Activated T-helper 1 cell treated with anti-CD3 and anti-CD28 coated beads, Interleukin-12 subunit alpha, Interleukin-12 subunit beta, Interleukin-2, Interleukin-4 antibody, amounts not matched to agents 30 ng/mL and 10 ng/mL and 1 ng/mL, durations not matched to agents 14 hours and 24 hours and 36 hours (primary cell): ENCODE measurements at places on chromosomes 12 and 14. TPM values are rescaled to one million over a fixed set of nuclear protein-coding genes. Genes with fewer than 3 reads are reported as not detected.

GRCh38 chr14:56175773-56176172 is 57.6 kb downstream of the PELI2 start:
- no peak overlapping the region for H3K4me3 ChIP-seq
- H3K27ac ChIP-seq: no peak overlapping the region
- peaks cover 2% of the 10 kb centered on the region for H3K36me3 ChIP-seq
- H3K4me1 ChIP-seq: peaks cover 43% of the 10 kb centered on the region

DNA sequence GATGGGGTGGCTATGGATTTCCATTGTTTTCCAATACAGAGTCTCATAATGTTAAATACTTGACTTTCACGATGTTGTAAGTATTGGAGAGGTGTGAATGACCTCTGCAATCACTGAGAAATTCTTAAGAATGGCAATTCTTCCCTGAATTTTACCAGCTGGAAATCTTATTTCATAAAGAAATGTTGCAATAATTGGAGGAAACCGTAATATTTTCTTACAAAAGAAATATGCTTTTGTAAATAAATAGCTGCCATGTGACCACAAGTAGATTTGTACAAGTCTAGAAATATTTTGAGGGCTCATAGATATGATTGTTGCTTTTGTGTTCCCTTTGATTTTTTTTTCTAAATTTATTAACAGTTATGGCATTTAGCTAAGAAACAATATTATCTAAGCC is 308.7 kb upstream of the ATP2B1 start:
- no peak for DNase-seq
- no peaks in the 10 kb centered on the region for H3K27me3 ChIP-seq
- H3K4me1 ChIP-seq: no peaks in the 10 kb centered on the region
- H3K27ac ChIP-seq: no peak overlapping the region
- no peaks in the 10 kb centered on the region for H3K36me3 ChIP-seq
- H3K4me3 ChIP-seq: no peak overlapping the region

DNA sequence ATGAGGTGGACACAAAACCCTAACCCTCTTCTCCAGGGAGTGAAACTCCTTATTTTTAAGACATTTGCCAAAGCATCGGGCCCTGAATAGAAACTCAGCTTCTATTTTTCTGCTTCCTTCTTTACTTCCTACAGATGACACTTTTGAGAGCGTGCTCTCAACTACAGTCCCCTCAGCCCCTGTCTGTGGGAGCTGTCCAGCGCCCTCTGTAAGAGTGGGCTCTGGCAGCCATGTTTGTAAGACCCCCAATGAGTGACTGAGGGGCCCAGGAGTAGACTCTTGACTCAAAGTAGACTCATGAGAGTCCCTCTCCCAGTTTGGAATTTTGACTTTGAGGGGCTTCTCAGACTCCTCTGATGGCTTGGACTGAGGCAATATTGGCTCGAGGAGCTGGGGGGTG is 25.5 kb upstream of the BATF start:
- peak overlapping the region; percentile 11 for H3K4me3 ChIP-seq
- DNase-seq: no peak
- H3K4me1 ChIP-seq: peaks cover 65% of the 10 kb centered on the region

- H3K27me3 ChIP-seq: no peaks in the 10 kb centered on the region
- H3K4me1 ChIP-seq: no peaks in the 10 kb centered on the region
- no peaks in the 10 kb centered on the region for H3K36me3 ChIP-seq
- no peak for DNase-seq
Observed at GRCh38 chr12:33587784-33588712, 148.4 kb upstream of the SYT10 start.

DNA sequence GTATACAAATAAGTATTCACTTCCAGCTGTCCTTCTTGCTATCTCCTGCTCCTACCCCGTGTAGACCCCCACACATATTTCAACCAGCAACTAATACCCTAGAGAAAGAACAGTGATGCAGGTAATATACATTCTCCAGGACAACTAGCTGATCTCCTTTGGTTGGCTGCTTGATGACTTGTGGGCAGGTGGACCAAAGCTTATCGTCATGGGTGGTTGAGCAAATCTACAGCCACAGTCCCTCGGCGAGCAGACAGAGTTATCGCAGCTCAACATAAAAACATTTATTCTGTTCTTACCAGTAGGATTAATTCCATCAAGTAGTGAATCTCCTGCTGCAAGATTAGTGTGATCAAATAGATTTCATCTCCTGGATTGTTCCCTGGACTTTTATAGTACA is 314.3 kb downstream of the TMEM132D start:
- no peaks in the 10 kb centered on the region for H3K36me3 ChIP-seq
- H3K27ac ChIP-seq: no peak overlapping the region
- H3K4me3 ChIP-seq: no peak overlapping the region

- no peak for DNase-seq
- no peaks in the 10 kb centered on the region for H3K36me3 ChIP-seq
- no peaks in the 10 kb centered on the region for H3K4me1 ChIP-seq
Observed at GRCh38 chr12:14186193-14186502, 179.3 kb upstream of the ATF7IP start.

GRCh38 chr12:30155001-30155730 is 371.4 kb upstream of the TMTC1 start:
- DNase-seq: no peak
- H3K4me3 ChIP-seq: no peak overlapping the region
- no peak overlapping the region for H3K27ac ChIP-seq
- H3K27me3 ChIP-seq: no peaks in the 10 kb centered on the region

- H3K27me3 ChIP-seq: peaks cover 6% of the 10 kb centered on the region
- no peak for DNase-seq
- H3K4me1 ChIP-seq: peaks cover 7% of the 10 kb centered on the region
- no peaks in the 10 kb centered on the region for H3K36me3 ChIP-seq
- H3K27ac ChIP-seq: no peak overlapping the region
Observed at GRCh38 chr12:123571343-123571813, 13.0 kb upstream of the TMED2 start.

DNA sequence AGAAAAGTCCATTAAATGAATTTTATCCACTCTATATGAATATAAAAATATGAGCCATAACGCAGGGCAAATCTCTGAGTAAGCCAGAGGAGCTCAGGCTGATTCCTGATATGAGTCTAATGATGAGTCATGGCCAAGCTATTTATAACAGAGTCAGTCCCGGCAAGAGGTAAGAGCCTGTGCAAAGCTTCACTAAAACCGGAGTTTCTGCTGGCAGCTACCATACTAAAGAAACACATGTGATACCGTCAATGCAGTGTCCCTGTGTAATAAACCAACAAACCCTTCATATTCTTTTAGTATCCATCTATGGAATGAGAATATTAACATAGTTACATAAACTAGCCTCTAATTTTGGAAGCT is 319.4 kb downstream of the KCNC2 start:
- H3K27me3 ChIP-seq: no peaks in the 10 kb centered on the region
- DNase-seq: no peak
- no peak overlapping the region for H3K4me3 ChIP-seq
- H3K36me3 ChIP-seq: no peaks in the 10 kb centered on the region
- no peak overlapping the region for H3K27ac ChIP-seq
- H3K4me1 ChIP-seq: peaks cover 10% of the 10 kb centered on the region

DNA sequence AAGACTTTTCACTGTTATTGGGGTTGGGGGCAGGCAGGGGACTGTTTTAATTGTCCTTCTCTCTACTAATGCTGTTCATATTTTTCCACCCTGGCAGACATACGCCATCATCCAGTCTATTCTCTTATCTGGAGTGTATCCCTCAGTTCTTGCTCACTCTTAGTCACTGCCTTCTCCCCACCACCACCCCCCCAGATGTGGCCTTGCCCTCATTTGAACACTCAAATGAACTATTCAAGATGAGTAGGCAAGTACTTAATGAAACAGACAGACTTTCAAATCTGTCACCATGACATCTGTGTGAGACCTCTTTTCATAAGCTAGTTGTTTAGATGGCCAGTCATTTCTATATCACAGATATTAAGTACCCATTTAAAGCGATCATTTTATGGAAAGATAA is 10.1 kb downstream of the NUDT4 start:
- H3K27ac ChIP-seq: peak overlapping the region; percentile 26
- DNase-seq: no peak
- H3K27me3 ChIP-seq: no peaks in the 10 kb centered on the region
- no peak overlapping the region for H3K4me3 ChIP-seq

DNA sequence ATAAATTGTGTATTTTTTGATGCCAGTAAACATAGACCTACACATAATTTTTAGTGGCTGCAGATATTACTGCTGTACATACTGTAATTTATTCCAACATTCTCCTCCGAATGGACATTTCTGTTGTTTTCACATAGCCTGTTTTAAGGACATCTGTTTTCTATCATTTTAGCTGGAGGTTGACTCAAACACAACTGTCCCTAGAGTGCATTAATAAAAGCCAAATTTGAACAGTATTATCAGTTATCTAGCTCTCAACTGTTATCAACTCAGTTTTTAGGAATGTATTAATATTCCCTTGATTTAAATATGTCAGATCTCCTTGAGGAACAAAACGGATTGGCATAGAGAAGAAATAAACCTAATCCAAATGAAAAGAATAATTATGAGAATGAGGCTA is 17.2 kb upstream of the PIWIL1 start:
- no peaks in the 10 kb centered on the region for H3K4me1 ChIP-seq
- H3K27me3 ChIP-seq: peaks cover 4% of the 10 kb centered on the region
- no peak overlapping the region for H3K4me3 ChIP-seq
- no peak for DNase-seq

- no peaks in the 10 kb centered on the region for H3K4me1 ChIP-seq
- peaks cover 3% of the 10 kb centered on the region for H3K36me3 ChIP-seq
- no peak for DNase-seq
- no peak overlapping the region for H3K27ac ChIP-seq
- no peak overlapping the region for H3K4me3 ChIP-seq
- H3K27me3 ChIP-seq: peaks cover 9% of the 10 kb centered on the region
Observed at GRCh38 chr12:104852896-104853295, 105.2 kb downstream of the SLC41A2 start.

Gene GLS2
- 1.5 and 2.6 TPM in 2 replicates for total RNA-seq

Gene REP15
- 1.4 and 1.6 TPM in 2 replicates for total RNA-seq

Gene UNC79
- total RNA-seq: 0.02 and 0.03 TPM in 2 replicates

Gene RAD51AP1
- 34.1 and 39.4 TPM in 2 replicates for total RNA-seq
